ENCODE measurements at places on chromosomes 6 and 20. TPM values are rescaled to one million over a fixed set of nuclear protein-coding genes. Genes with fewer than 3 reads are reported as not detected.

- DNase-seq, result no peak
- H3K27me3 ChIP-seq, result peaks cover 5% of the 10 kb centered on the region
- no peak within 1 kb of the TSS for H3K27ac ChIP-seq
- no peaks in the 10 kb centered on the region for H3K36me3 ChIP-seq
- H3K4me1 ChIP-seq, result no peaks in the 10 kb centered on the region
Measured at GRCh38 chr6:62285612-62286469, at the start of gene KHDRBS2. Gene KHDRBS2, minus strand, starts transcription at chr6:62286225.

- no peak overlapping the region for H3K4me3 ChIP-seq
- H3K27ac ChIP-seq, result no peak overlapping the region
- H3K27me3 ChIP-seq, result peaks cover 7% of the 10 kb centered on the region
- no peak for DNase-seq
- H3K36me3 ChIP-seq, result no peaks in the 10 kb centered on the region
Measured at GRCh38 chr6:99132026-99132635, 184.4 kb upstream of the FBXL4 start.

DNA sequence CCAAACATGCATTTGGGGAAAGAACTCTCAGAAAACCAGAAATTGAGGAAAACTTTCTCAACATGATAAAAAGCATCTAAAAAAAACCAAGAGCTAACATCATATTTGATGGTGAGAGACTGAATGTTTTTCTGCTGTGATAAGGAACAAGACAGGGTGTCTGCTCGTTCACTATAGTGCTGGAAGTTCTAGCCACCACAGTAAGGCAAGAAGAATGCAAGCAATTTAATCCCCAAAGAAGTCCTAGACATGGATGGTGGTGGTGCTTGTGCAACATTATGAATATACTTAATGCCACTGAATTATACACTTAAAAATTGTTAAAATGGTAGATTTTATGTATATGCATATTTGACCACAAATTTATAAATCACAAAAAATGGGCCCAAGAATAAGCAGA is 53.4 kb downstream of the LYRM2 start:
- H3K4me1 ChIP-seq, result peaks cover 3% of the 10 kb centered on the region
- DNase-seq, result no peak
- H3K27me3 ChIP-seq, result peaks cover 2% of the 10 kb centered on the region

DNA sequence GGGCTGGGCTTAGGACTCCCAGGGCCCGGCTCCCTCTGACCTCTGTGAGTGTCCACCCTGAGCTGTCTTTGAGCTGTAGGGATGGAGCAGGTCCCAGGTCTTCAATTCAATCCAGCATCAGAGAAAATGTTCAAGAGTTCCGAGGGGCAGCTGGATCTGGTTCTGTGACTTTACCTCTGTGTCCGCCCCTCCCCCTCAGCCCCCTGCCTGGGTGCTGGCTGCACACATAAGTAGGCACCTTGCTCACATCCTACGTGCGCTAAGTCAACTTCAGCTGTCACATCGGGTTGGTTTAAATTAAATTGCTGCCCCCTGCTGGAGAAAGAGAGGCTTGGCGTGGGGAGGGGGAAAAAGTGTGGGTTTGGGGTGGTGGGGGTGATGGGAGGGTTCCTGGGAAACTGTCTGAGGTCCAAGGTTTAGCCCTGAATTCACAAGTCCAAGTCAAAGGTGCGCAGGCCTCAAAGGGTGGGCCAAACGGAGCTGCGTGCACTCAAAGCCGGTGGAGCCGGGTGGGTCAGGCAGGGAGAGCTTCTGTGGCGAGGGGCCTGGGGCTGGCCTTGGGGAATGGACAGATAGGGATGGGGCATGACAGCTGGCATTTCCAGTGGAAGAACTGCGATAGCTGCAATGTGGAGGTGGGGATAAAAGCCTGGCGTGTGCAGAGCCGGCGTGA is 3.0 kb downstream of the WFDC5 start:
- H3K36me3 ChIP-seq, result no peaks in the 10 kb centered on the region
- peaks cover 9% of the 10 kb centered on the region for H3K27me3 ChIP-seq
- DNase-seq, result no peak

DNA sequence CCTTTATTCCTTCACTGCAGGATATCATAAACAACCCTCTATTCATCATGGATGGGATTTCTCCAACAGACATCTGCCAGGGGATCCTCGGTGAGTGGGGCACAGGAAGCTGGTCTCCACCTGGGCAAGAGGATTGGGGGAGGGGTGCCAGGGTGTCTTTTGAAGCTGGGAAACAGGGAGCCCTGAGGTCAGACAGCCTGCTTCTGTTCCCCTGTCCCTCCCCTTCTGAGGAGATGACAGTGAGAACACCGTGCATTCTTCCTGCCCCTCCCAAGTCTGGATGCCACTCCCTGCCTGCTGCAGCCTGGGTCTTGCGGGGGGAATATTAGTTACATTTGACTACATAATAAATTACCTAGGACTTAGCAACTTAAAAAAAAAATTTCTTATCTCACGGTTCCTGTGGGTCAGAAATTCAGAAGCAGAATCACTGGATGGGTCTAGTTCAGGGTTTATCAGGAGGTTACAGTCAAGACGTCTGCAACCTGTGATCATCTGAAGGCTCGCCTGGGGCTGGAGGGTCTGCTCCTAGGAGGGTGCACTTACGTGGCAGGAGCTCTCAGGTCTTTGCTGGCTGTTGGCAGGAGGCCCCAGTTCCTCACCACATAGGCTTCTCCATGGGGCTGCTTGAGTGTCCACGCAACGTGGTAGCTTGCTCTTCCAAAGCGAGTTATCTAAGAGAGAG is 11.4 kb downstream of the CAPN11 start:
- H3K27ac ChIP-seq, result no peak overlapping the region
- no peaks in the 10 kb centered on the region for H3K36me3 ChIP-seq
- H3K4me3 ChIP-seq, result no peak overlapping the region
- H3K4me1 ChIP-seq, result peaks cover 3% of the 10 kb centered on the region

DNA sequence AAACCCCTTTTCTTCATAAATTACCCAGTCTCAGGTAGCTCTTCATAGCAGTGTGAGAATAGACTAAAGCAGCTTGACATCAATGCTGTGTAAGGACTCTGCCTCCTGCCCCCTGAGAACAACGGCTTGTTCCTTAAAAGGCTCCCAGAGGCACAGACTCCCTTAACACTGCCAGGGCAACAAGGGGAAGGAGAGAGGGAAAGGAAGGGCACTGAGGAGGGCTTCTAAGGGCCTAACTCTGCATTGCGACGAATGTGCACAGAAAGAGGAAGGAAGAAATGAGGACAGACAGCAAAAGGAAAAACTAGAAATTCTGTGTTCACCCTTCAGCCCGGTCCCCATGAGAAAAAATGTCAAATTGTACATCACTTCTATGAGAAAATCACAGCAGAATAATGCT is 74.0 kb downstream of the AGPAT4 start:
- no peak overlapping the region for H3K27ac ChIP-seq
- H3K27me3 ChIP-seq, result no peaks in the 10 kb centered on the region
- no peak overlapping the region for H3K4me3 ChIP-seq
- H3K36me3 ChIP-seq, result peaks cover 17% of the 10 kb centered on the region

- DNase-seq, result no peak
- H3K36me3 ChIP-seq, result peaks cover 29% of the 10 kb centered on the region
- H3K4me3 ChIP-seq, result no peak overlapping the region
- H3K4me1 ChIP-seq, result peaks cover 9% of the 10 kb centered on the region
- H3K27me3 ChIP-seq, result peaks cover 2% of the 10 kb centered on the region
Measured at GRCh38 chr6:139204978-139205377, 70.1 kb downstream of the HECA start.

DNA sequence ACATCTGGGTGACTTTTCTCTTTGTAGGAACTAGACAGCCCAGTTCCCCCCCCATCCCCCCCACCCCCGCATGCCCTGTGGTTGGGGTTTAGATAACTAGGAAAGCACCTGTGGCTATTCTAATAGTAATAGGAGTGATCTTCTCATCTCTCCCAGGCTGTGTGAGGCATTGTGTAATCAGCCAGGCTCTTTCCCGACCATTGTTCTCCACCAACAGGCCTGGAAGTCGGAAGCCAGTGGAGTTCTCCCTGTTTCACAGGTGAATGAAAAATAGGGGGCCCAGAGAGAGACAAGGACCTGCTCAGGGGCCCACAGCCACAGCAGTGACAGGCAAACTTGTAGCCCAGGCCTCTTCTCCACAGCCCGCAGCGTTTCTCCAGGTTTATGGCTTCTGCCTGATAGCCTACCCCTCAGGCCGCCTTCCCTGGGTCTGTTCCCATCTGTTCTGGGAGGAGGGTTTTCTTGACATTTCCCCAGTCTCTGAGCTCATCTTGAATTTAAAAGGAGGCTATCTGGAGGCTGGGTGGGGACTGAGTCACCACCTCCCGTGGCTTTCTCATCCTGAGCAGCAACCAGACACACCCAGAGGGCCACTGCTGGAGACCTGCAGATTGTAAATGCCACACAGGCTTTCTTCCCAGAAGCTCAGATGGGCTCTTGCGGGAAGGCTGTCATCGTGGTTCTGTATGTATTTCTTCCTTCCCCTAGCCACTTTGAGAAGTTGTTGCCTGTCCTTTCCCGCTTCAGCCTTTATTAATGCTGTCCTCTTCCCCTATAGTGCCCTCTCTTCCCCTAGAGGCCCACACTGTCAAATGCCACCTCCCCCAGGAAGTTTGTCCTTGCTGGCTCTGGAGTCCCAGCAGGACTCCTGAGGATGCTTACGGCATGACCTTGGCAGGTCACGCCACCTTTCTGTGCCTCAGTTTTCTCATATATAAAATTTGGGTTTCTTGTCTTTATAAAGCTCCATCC is 75.9 kb upstream of the MYL9 start:
- DNase-seq, result peak; percentile 63
- H3K27me3 ChIP-seq, result no peaks in the 10 kb centered on the region
- peak overlapping the region; percentile 94 for H3K27ac ChIP-seq
- H3K36me3 ChIP-seq, result peaks cover 6% of the 10 kb centered on the region
- peak overlapping the region; percentile 64 for H3K4me3 ChIP-seq

DNA sequence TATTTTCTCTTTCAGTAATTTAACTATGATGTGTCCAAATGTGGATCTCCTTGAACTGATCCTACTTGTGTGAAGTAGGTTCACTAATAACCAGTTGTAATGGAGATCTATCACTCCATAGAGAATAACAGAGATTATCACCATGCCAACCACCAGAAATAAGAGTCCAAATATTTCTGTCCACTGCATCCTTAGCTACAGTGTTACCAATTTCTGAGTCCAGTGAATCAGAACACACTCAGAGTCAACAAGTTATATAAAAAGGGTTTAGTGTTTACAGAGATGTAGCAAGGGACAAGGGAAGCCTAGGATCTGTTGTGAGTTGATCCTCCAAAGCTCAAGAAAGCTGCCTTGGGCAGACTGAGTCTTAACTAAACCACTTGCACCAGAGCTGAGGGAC is 882.8 kb downstream of the TBC1D32 start:
- H3K27me3 ChIP-seq, result no peaks in the 10 kb centered on the region
- H3K4me3 ChIP-seq, result no peak overlapping the region
- H3K4me1 ChIP-seq, result no peaks in the 10 kb centered on the region
- DNase-seq, result no peak

DNA sequence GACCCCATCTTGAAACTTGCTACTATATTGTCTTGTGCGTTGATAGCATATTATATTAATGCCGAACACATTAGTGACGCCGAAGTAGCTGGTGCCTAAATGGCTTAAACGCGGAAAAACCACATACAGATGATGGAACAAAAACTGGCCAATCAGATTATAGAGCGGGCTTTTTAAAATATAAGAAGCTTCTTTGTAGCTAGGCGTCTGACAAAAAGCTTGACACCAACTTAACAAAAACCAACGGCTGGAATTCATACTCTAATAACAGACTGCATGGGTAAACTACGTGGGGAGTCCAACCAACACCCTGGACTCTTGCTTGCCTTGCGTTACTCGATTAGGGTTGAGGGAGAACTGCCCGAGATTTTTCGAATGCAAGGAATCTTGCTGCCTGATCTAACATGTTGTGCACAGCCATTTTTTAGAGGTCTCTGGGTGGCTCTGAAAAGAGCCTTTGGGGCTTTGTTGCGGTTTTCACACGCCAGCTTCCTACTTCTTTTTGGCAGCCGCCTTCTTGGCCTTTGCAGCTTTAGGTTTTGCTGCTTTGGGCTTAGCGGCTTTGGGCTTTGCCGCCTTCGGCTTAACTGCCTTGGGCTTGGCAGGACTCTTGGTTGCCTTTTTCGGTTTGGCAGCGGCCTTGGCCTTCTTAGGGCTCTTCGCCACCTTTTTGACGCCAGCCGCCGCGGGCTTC is 45.7 kb downstream of the OR2B2 start:
- H3K4me1 ChIP-seq, result peaks cover 75% of the 10 kb centered on the region
- DNase-seq, result peak; percentile 75
- peaks cover 18% of the 10 kb centered on the region for H3K36me3 ChIP-seq
- H3K27ac ChIP-seq, result peak overlapping the region; percentile 99
- peak overlapping the region; percentile 81 for H3K4me3 ChIP-seq
- no peaks in the 10 kb centered on the region for H3K27me3 ChIP-seq

DNA sequence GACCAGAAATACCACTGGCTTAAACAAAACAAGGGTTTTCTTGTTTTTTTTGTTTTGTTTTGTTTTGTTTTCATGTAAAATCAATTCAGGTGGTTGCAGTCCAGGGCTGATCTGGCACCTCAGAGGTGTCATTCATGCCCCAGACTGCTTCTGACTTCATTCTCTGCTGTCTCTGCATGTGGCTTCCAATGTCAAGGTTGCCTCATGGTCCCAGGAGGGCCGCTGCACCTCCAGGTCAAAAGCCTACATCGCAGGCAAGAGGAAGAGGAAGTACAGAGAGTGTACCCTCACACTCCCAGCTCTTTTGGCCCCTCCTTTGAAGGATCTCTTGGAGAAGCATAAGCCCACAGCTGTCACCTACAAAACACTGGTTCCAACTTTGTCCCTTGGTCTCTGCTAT is 1.4 kb upstream of the BTN3A1 start:
- H3K4me1 ChIP-seq, result peaks cover 36% of the 10 kb centered on the region
- DNase-seq, result no peak
- H3K27me3 ChIP-seq, result no peaks in the 10 kb centered on the region
- peaks cover 22% of the 10 kb centered on the region for H3K36me3 ChIP-seq
- H3K27ac ChIP-seq, result no peak overlapping the region

- H3K27me3 ChIP-seq, result no peaks in the 10 kb centered on the region
- no peaks in the 10 kb centered on the region for H3K36me3 ChIP-seq
- DNase-seq, result no peak
- no peaks in the 10 kb centered on the region for H3K4me1 ChIP-seq
- H3K4me3 ChIP-seq, result no peak overlapping the region
Measured at GRCh38 chr20:11338496-11339306, 579.0 kb upstream of the BTBD3 start.

GRCh38 chr20:20000211-20000968 is 16.8 kb upstream of the NAA20 start:
- no peak overlapping the region for H3K4me3 ChIP-seq
- peaks cover 9% of the 10 kb centered on the region for H3K4me1 ChIP-seq
- no peak for DNase-seq
- H3K27me3 ChIP-seq, result peaks cover 26% of the 10 kb centered on the region

POPDC3 gene
- not detected for total RNA-seq

GATA5 gene
- total RNA-seq, result not detected

HLA-DQA1 gene
- total RNA-seq, result 35.4 TPM

LAMA2 gene
- total RNA-seq, result 0.53 TPM

All from activated CD4-positive, alpha-beta memory T cell treated with anti-CD3 and anti-CD28 coated beads, Interleukin-2, amount 10 ng/mL, durations not matched to agents 7 days and 5 days (primary cell).